ENCODE measurements at places on chromosomes 6 and 20. TPM values are rescaled to one million over a fixed set of nuclear protein-coding genes. Genes with fewer than 3 reads are reported as not detected.

RIMS1 gene
- total RNA-seq: not detected

DNA sequence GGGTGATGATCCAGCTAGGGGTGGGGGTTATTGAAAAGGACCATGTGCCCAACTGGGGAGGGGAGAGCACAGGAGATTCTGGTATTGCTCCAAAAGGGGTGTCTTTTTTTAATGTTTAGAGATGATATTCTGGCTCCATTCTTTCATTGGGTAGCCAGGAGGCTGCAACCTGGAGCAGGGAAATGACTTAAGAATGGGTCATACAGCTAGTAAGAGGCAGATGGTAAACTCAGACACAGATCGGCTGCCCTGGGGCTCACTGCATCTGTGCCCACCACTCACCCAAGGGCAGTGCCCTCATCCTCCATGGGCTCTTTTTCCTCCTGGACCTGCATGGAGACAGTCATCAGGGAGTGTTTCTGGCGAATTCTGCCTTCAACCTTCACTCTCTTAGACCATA, 302.0 kb upstream of the PRDM1 start:
- DNase-seq: no peak

- DNase-seq: no peak
These were observed 11.6 kb upstream of the SCGN start for GRCh38 chr6:25640446-25640845.

DNA sequence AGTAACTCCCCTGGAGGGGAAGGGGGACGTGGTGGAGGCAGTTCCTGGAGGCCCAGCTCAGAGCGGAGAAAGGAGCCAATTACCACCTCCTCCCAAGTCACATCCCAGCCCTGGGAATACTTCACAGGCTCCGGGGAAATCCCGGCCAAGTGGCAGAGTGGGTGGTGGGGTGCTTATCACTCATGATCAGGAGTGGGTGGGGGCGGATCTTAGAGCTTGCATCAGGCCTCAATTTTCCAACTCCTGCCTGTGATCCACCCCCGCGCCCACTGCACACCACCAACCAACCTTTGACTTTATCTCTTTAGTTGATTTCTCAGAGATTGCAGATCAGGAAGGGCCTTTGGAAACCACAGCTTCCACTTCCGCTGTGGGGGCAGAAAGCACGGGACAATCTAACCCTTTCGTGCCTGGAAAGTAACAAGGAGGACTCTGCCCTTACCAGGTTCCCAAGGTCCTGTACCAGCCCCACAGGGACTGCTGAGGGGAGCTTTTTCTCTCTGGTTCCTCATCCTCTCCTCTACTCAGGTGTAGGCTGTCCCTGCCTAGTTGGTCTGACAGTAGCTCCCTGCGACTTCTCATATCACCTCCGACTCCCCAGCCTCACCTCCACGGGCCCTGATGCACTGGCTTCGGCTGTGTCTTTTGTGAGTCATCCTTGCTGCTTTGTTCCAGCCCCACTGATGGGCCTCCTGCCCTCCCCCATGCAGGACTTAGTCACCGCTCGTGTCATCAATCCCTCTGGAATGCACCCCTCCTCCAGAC, 24.9 kb upstream of the IER3 start:
- DNase-seq: peak; percentile 97

DNA sequence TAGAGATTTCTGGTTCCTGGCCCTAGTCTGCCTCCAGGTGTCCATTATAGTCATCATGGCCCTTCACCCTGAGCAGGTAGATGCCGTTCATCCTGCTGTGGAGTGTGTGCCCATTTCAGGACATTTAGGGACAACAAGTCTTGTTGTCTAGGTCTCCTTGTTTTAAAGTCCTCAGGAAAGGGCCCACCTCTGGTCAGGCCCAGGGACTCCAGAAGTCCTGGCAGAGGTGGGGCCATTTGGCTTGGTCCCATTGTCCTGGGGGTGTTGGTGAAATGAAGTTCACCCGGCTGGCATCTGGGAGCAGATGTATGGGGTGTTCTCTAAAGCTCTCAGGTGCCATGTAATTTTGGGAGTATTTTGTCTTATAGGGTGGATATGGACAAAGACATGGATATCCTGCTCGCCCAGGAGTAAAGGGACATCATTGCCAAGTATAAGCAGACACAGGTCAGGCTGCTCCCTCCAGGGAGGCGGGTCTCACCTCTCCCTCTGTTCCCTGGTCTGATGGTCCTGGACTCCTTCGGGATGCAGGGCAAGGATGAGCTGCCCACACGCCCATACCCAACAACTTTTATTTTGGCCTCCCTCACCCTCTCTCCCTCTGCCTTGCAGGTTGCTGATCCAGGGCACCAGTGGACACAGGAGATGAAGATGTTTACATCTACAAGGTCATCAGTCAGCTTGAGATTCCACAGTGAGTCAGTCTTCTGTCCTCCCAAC, 31.7 kb upstream of the MAS1L start:
- DNase-seq: no peak

DNA sequence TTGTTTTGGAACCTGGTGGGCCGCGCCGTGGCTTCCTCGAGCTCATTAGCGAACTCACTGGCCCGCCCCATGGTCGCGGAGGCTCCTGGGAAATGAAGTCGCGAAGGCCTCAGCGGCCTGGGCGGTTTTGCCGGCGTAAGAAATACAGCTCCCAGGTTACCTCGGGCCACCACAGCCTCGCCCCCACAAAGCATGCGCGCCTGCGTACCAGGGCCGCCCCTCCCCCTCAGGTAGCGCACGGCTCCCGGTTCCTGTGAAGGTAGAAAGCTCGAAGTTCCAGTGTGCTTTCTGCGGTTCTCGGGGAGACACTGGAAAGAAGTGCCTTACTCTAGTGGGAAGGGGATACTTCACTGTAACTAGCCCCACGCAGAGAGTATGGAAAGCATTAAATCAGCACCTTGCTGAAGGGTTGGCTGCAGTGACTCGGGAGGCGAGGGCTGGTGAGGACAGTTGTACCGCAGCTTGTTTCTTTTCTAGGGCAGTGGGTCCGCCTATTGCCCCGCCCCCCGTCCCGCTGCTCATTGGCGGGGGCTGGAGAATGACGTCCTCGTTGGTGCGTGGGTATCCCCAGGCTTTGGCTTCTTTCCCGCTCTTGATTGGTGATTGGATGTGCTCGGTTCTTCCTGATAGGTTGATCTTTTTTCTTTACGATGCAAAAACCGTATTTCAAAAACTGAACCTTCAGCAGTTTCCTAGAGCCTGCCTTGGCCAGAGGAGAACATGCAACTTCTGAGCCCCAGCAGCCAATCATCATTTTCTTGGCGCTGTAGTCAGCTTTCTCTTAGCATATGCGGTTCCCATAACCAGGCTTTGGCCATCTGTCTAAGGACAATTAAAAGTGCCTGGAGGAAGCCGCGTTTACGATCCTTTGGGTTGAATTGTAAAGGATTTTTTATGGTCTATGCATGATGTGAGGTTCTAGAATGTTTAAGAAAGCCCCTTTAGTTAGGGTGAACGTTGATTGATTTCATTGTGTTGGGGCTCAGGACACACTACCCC, at the start of gene CDK19:
CDK19 (minus strand) TSS at position 59 of the 999 bp plus-strand sequence. CDS start 333 bp downstream, outside the sequence.
- peak; percentile 99 for DNase-seq

- no peak for DNase-seq
These were observed 101.7 kb upstream of the FOXA2 start for GRCh38 chr20:22686097-22686496.

SAMD5 gene
- total RNA-seq: not detected

Measured in activated CD8-positive, alpha-beta T cell treated with anti-CD3 and anti-CD28 coated beads for 36 hours (primary cell).